ENCODE measurements at places on chromosomes 5 and 9. TPM values are rescaled to one million over a fixed set of nuclear protein-coding genes. Genes with fewer than 3 reads are reported as not detected.

DNA sequence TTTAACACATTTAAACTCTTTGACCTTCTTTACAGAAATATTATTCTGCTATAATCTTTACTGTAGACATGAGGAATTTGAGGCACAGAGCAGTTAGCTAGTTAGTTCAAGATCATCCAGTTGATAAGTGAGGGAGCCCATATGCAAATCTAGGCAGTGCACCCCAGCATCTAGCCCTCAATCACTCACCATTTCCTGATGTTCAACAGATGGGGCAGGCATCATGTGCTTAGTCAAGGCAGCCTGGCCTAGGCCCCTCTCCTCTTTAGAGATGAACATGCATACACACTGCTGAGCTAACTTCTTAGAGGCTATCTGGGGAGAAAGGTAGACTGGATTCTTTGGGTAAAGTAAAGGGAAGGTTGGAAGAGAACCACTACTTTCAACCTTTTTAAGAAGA lies 206.8 kb upstream of the SLC24A2 start:
- no peak for DNase-seq

GRCh38 chr5:144093868-144094267 lies 76.6 kb downstream of the YIPF5 start:
- no peak for DNase-seq

DNA sequence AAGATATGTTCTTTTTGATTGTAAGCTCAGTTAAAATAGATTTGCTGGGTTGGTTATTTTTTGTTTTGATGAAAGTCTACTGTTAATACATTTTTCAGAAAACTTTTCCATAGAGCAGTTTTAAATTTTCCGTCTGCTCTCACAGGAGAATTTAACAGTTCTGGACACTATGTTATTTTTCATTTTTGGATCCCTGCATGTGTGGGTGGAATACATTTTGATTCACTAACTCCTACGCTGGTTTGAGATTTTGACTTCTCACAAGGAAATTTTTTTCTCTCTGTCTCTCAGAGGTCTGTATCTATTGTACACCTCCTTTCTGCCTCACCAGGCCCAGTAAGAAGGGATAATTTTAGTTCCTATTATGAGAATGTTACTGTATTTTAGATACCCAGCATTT lies 502.4 kb downstream of the CDH10 start:
- DNase-seq = no peak

SLC35D2 gene
- 12.1 TPM for total RNA-seq

DNA sequence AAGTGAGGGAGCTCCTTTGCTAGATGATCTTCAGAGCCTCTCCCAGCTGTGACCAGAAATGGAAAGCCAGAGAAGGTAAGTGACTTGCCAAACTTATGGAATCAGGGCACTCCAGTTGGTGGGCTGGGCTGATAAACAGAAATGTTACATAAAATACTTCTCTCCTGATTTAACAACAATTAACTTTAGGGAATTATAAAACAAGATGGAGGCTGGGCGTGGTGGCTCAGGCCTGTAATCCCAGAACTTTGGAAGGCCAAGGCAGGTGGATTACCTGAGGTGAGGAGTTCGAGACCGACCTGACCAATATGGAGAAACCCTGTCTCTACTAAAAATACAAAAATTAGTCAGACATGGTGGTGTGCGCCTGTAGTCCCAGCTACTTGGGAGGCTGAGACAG lies 899 bp upstream of the MED10 start:
- DNase-seq = no peak

Data from H4 (cell line).